ENCODE measurements at places on chromosomes 3 and 15.

DNA sequence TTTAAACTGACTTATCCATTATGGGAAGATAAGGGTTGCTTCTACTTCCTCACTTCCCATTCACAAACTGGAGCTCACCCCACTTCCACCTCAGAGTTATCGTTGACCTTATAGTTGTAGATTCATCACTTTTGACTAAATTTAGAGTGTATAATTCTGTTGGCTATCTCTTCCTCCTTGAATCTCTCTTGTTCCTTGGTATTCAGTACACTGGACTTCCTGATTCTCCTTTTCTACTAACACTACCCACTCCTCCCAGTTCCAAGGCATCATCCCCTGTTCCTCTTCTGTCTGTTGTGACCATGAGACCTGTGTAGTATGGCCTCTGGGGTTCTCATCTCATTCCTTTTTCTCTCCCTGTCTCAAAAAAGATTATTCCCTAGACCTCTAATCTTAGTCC is 5.9 kb upstream of the GPR87 start:
- DNase-seq, result no peak

DNA sequence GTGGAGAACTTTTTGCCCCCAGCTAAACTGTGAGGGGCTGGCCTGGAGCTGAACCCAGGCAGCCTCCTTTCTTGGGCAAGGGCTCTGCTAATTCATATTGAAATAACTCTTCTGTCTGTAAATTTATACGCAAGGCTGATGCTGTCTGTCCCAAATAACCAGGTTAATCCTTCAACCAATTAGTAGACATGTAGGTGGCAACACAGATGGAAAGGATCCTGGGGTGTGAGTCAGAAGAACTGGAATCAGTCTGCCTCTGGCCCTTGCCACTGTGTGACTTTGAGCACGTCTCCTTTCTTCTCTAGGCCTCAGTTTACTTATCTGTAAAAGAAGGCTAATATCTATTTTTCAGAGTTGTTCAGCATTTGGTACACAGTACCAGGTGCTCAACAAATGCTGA is 48.3 kb upstream of the IREB2 start:
- DNase-seq, result no peak

DNA sequence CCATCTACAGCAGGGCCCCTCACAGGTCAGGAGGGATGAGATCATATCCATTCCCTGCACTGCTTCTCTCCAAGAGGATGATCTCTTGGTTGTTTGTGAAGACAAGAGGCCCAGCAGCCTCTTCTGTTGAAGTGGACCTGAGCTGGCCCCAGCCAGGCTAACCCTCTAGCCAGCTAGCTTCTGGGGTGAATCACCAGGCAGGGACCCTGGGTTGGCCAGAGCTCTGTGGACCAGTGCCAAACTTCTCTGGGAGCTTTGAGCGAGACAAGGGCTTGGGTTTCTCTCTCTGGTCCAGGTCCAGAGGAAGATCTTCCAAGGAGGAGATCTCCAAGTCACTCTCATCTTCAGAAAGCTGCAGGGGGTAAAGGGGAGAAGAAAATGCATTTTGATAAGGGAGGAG is 52.7 kb downstream of the CLDN18 start:
- DNase-seq, result no peak

DNA sequence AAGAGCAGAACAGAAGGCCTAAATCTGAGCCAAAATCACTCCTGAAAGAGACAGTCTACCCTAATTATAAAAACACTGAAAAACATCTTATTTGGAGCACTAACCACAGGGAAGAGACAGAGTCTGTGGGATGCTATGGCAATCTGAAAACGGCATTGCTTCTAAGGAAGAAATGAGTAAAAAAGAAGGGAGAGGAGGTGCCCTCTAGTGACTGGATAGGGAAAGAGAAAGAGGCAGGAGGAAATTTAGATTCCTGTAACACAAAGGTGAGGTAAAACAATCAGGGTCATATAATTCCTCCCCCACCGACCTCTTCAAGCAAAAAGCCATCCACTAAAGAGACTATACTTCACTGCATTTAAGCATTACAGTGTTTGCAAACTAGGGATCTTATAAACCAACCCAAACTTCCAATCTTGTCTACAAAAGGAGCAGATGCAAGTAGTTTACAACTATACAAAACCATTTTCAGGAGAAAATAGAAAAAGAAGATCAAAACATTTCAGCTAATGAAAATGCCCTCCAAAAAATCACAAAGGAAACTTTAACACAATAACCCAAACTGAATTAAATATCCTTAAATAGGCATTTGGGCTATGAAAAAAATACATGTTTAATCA is 32.6 kb downstream of the HACD2 start:
- no peak for DNase-seq

GRCh38 chr3:487614-488013 is 291.1 kb downstream of the CHL1 start:
- DNase-seq, result no peak

DNA sequence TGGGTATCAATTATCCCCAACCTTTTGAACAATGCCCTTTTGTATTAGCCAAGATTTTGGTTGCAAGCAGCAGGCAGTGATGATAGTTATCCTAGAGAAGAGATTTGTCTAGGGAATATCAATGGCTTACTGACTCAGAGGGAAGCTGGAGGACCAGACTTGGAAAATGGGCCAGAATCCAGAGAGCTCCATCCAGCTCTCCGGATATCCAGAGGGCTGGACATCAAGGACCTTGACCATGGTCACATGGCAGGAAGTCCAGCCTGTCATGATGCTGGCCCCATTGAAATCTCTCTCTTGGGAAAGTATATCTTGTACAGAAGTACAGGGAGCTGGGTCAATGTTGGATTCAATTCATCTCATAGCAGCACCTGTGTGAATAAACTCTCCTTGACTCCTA is 148.5 kb upstream of the PDZRN3 start:
- DNase-seq, result no peak

GRCh38 chr15:32856753-32857152 is 138.9 kb downstream of the GREM1 start:
- no peak for DNase-seq

- DNase-seq, result peak; percentile 40
Observed at GRCh38 chr15:48965972-48966371, 2.3 kb upstream of the SHC4 start.

DNA sequence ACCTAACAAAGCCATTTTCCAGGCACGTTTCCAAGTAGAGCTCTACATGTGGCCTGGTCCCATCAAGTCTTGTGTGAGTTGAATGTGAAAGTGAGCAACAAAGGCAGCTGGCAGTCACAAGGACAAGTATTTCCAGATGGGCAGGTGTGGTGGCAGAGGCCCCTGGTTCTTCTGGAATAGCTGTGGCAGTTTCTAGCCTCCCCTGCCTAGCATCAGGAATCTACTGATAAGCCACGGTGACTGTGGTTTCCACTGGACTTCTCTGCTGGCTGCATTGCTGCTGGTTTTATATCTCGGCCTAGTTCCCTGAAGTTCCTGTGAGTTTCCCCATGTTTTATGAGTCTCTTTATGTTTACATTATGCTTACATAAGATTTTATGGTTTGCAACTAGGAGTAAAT is 117.7 kb downstream of the GOLIM4 start:
- DNase-seq, result no peak

- DNase-seq, result no peak
Observed at GRCh38 chr15:50854601-50855490, 53.6 kb upstream of the AP4E1 start.

GRCh38 chr3:46609212-46609721 is 3.1 kb upstream of the FAM240A start:
- DNase-seq, result no peak

Measured in activated naive CD8-positive, alpha-beta T cell treated with anti-CD3 and anti-CD28 coated beads for 36 hours (primary cell).